Cardiac muscle cell (in vitro differentiated cells and primary cell): ENCODE measurements at places on chromosomes 11 and 22.

DNA sequence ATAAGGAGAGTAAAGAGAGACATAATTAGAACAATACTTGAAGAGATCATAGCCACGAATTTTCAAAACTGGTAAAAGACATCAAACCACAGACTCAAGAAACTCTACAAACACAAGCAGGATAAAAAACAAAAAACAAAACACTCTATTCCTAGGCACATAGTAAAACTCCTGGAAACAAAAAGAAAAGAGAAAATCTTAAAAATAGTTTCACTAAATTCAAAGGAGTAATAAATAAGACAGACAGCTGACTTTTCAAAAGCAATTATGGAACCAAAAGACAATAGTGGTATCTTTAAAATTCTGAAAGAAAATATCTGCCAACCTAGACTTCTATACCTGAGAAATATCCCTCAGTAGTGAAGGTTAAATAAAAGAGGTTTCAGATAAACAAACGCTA, 9.2 kb upstream of the NARS2 start:
- H3K36me3 ChIP-seq: no peaks in the 10 kb centered on the region
- peaks cover 9% of the 10 kb centered on the region for H3K4me1 ChIP-seq
- no peak for DNase-seq
- no peak overlapping the region for H3K27ac ChIP-seq

DNA sequence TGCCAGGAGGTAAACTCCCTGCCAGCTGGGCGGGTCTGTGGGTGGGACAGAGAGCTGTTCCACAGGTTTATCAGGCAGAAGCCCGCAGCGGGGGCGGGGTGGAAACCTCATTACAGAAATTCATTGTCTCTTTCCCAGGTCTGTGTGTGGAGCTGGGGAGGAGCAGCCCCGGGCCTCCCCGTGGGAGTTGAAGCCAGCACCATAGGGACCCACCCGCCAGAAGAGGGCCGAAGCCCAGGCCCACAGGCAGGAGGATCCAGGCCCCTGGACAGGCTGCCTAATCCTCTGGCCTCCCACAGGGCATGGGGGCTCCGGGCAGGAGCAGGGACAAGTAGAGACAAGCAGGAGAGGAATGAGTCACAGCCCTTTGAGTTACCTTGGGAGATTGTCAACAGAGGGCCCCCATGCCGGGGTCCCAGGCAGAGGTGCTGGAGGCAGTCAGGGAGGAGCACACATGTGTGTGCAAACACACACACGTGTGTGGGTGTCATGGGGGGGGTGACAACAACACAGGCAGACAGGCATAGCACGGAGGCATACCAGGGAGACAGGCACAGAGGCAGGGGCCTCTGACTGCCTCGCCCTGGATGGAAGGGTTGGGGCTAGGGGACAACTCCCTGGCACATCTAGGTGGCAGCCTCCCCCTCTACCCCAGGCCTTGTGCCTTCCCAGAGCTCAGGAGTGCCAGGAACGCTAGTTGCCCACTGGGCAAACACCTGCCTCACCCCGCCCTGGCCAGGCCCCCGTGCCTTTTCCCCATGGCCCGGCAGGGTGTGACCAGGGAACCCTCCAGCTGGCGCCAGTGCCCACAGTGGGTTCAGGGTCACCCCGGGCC, 1.4 kb downstream of the CDC42BPG start:
- DNase-seq: no peak
- H3K27ac ChIP-seq: no peak overlapping the region
- H3K36me3 ChIP-seq: no peaks in the 10 kb centered on the region
- peaks cover under 1% of the 10 kb centered on the region for H3K4me1 ChIP-seq

DNA sequence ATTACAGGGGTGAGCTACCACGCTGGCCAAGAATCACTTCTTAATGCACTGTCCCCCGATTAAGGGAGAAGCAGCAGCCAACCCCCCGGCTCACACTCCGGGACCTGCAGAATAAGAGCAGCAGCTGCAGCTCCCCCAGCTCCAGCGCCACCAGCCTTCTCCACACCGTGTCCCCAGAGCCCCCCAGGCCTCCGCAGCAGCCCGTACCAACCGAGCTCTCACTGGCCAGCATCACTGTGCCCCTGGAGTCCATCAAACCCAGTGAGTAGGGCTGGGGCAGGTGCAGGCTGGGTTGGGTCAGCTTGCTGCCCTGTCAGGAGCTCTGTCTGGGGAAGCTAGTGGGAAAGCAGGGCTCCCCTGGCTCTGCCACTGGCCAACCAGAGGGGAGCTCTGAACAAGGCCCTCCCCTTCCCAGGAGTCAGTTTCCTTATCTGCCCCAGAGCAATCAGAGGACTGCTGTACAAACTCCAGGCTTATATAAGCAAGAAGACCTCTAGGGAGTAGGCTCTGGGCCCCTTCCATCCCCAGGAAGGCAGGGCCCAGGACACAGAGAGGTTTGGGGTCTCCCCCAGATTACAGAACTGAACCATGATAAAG, 8.5 kb upstream of the SH3BP1 start:
- DNase-seq: peak; percentile 55
- peak overlapping the region; percentile 70 for H3K27ac ChIP-seq
- peaks cover 6% of the 10 kb centered on the region for H3K36me3 ChIP-seq

GRCh38 chr11:129704831-129705230, 110.8 kb upstream of the TMEM45B start:
- no peak overlapping the region for H3K4me3 ChIP-seq
- H3K27me3 ChIP-seq: peaks cover 20% of the 10 kb centered on the region
- no peaks in the 10 kb centered on the region for H3K36me3 ChIP-seq
- H3K27ac ChIP-seq: no peak overlapping the region

DNA sequence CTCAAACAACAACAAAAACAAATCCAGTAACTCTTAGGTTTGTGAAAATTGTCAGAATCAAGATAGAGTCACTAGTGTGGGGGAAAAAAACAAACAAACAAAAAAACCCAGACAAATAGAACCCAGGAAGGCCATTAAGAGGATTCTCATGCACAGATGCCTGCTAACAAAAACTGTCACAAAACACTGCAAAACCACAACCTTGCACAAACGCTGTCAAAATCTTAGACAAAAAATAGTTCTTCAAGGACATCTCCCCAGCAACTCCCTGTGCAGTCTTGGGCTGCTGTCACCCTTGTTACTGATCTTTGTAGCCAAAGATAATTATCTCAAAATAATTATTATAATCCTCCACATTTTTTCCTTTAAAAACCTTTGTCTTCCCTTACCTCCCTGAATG, 4.6 kb upstream of the ZBED5 start:
- H3K27me3 ChIP-seq: no peaks in the 10 kb centered on the region
- H3K4me1 ChIP-seq: peaks cover 29% of the 10 kb centered on the region
- DNase-seq: no peak
- H3K4me3 ChIP-seq: no peak overlapping the region

DNA sequence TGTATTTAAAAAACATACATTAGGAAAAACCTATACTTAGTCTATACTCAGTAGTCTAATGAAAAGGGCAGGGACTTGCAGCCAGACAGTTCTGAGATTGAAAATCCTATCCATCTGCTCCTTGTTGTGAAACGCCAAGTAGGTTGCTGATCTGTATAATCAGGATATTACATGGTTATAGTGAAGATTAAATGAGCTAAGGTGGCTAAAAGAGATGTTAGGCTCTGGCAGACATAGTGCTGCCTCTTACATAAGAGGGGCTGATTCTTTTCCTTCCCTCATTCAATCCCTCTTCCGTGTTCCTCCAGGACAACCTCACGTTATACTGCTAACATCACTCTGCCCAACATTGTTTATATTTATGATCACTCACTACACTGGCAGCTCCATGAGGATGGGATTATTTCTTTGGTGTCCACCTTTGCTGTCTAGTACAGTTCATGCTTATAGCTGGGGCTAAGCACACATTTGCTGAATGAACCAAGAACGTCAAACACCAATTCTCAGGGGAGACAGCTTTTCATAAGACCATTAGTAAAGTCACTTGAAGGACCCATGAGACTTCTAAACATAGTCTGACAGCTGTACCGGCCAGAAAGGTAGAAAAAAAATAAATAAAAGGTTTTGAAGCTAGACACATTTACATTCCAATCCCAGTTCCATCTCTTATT, 46.3 kb downstream of the GAB2 start:
- no peak overlapping the region for H3K27ac ChIP-seq
- H3K36me3 ChIP-seq: no peaks in the 10 kb centered on the region
- H3K4me1 ChIP-seq: peaks cover 15% of the 10 kb centered on the region
- no peak for DNase-seq
- no peaks in the 10 kb centered on the region for H3K27me3 ChIP-seq
- H3K4me3 ChIP-seq: no peak overlapping the region

DNA sequence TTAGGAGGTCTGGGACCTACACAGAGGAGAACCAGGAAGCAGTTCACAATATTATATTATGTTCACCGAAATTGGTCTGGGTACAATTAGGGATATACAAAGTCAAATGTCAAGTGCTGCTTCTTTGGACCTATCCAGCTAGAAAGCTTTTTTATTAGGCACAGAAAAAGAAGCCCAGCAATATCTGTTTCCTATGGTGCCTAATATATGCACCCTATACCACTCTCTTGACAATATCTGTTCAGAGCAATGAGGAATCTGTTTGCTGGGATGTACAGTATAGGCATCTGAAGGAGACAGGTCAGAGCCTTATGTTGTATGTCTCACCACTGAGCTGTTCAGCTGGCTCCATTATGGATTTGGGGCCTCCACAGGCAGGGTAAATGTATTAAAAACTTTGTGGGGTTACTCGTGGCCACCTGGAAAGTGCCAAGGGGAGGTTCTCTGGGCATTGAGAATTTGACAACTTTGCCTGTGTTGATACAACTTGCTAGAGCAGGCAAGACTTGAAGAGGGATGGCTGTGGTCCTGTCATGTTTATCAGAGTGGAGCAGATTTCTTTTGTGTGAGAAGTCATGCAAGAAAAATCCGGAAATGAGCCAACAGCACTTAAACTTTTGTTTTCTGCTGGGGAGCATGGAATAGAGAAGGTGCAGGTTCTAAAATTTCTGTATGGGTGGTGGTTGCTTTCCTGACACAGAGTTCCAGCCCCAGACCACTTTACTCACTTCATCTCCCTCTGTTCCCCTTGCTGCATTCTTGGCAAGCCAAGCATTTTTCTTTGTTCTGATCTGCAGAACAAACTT, 10.1 kb downstream of the STIM1 start:
- no peak overlapping the region for H3K4me3 ChIP-seq
- H3K27ac ChIP-seq: no peak overlapping the region
- H3K4me1 ChIP-seq: peaks cover 25% of the 10 kb centered on the region
- peaks cover 37% of the 10 kb centered on the region for H3K27me3 ChIP-seq
- no peaks in the 10 kb centered on the region for H3K36me3 ChIP-seq

GRCh38 chr22:35212009-35212408, 45.3 kb upstream of the HMGXB4 start:
- no peaks in the 10 kb centered on the region for H3K27me3 ChIP-seq
- no peaks in the 10 kb centered on the region for H3K4me1 ChIP-seq
- no peaks in the 10 kb centered on the region for H3K36me3 ChIP-seq
